ENCODE measurements at places on chromosomes 13 and 19.

DNA sequence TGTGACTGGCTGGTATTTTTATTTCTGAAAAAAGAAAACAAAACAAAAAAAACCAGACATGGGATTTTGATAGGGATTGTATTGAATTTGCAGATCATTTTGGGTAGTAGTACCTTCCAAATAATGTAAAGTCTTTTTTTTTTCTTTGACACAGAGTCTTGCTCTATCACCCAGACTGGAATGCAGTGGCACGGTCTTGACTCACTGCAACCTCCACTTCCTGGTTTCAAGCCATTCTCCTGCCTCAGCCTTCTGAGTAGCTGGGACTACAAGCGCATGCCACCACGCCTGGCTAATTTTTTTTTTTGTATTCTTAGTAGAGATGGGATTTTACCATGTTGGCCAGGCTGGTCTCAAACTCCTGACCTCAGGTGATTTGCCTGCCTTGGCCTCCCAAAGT, 4.2 kb downstream of the ZNF101 start:
- DNase-seq = no peak

DNA sequence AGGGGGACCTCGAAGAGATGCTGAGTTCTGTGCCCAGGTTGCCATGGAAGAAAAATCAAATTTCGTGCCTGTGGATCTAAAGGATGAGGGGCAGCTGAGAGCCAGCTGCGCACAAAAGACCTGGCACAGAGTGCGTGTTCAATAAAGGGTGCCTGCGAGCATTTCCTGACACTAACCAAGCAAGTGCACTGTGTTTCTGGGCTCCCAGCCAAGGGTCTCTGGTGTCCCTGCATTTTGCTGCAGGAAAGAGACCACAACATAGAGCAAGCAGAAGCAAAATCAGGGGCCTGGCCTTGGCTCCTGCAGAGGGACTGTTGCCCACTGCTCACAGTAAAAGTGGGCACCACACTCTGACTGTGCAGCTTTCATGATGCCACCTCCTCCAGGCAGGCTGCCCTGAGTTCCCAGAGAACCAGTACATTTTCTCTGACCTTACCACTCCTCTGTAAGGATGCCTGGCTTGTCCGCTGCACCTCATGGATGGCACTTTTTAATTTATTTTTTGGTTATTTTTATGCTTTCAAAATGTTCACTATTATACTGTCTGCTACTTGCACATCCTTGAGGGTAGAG, 70.8 kb upstream of the GPR12 start:
- no peak for DNase-seq

- DNase-seq = no peak
Measured at GRCh38 chr19:38538386-38538785, 79.4 kb downstream of the MAP4K1 start.

- no peak for DNase-seq
Measured at GRCh38 chr19:29560313-29561075, 34.7 kb downstream of the VSTM2B start.

DNA sequence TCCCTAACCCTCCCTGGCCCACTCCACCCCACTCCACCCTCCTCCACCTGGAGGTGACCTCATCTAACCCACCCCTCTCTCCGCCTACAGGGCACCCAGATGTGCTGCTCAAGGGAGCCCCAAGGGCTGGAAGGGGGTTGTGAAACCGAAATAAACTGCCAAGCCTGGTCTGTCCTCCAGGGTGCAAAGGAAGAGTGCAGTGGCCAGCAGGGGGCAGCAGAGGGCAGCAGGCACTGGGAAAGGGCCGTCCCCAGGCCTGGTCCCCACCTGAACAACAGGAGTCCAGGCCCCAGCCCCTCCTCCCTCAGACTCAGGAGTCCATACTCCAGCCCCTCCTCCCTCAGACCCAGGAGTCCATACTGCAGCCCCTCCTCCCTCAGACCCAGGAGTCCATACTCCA, 8.4 kb upstream of the BCAM start:
- peak; percentile 91 for DNase-seq

GRCh38 chr19:50430888-50431342, 1.8 kb upstream of the MYBPC2 start:
- no peak for DNase-seq

DNA sequence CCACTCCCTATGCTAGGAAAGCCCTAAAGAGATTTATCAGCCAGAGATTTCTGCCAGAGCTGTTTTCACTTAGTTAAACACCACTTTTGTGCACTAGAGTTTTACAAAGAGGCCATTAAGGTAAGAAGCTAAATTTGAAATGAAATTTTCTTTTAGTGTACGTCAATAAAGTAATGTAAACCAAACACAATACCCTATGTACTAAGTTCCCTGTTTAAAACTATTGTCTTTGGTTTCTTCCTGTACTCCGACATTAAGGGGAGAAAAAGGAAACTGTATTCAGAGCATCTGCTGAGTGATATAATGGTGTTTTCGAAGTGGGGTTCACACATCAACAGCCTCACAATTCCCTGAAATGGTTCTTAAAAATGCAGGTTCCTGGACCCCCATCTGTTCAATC, 40.7 kb upstream of the STARD13 start:
- no peak for DNase-seq

- DNase-seq = no peak
Measured at GRCh38 chr19:10817291-10818038, 18.5 kb downstream of the TMED1 start.

DNA sequence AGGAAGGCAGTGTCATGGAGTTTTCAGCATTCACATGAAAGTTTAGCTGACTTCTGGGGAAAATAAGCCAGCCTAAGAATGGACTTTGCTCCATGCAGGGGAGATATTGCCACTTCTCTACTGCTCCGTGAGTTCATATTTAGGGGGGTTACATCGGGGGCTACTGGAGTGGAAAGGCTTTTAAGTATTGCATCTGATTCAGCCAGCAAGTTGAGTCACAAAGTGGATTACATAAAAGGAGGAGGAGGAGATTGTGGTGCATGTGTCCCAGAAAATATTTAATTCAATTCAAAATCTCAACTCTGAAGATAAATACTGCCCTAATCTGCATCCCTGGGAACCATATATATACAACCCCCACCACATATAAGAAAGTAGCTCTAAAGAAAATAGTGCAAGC, 617.2 kb downstream of the DCT start:
- no peak for DNase-seq

DNA sequence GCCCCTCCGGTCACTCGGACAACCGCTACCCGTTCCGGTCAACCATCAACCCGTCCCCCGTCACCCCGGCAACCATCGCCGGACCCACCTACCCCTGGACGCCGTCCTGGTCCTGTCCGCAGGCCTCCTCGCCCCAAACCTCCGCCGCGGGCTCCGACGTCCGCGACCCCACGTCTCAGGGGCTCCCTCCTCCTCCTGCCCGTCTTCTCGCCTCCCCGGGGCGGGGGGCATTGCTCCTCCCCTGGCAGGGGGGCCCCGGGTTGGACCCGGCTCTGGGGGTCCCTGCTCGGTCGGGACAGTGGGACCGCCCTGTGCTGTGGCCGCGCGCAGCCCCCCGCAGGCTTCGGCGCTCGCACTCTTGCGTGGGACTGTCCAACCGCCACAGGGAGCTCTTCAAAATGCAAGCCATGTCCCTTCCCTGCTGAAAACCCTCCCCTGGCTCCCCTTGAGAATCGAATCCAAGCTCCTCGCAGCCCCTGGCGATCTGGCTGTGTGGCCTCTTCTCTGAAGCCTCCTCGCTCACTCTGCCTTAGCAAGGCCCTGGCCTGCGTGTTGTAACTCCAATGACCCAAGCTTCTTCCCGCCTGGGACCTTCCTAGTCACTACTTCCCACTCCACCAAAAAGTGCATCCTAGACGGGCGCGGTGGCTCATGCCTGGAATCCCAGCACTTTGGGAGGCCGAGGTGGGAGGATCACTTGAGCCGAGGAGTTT, 8.4 kb downstream of the EPHX3 start:
- no peak for DNase-seq

- DNase-seq = no peak
Measured at GRCh38 chr13:26678796-26679195, 81.8 kb downstream of the GPR12 start.

- DNase-seq = no peak
Measured at GRCh38 chr19:44649578-44650145, 6.0 kb downstream of the PVR start.

GRCh38 chr13:113455384-113455783, 2.1 kb upstream of the ADPRHL1 start:
- DNase-seq = no peak

- no peak for DNase-seq
Measured at GRCh38 chr13:51154029-51154555, 43.0 kb upstream of the C13orf42 start.

DNA sequence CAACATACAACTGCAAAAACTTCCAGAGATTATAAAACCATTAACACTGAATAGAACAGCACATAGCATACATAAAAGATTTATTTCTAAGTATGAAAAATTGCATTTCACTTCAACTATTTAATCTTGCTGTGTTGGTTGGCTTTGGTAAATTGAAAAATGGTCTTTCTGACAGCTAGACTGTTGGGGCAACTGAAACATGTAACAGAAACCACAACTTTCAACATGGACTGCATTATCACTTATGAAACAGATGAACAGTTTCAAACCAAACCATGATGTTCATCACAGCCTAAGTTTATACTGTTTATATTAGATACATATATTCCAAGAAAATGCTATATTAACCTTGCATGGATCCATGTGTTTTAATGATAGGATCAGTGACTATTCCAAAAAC, 324.1 kb upstream of the PCDH9 start:
- DNase-seq = no peak

DNA sequence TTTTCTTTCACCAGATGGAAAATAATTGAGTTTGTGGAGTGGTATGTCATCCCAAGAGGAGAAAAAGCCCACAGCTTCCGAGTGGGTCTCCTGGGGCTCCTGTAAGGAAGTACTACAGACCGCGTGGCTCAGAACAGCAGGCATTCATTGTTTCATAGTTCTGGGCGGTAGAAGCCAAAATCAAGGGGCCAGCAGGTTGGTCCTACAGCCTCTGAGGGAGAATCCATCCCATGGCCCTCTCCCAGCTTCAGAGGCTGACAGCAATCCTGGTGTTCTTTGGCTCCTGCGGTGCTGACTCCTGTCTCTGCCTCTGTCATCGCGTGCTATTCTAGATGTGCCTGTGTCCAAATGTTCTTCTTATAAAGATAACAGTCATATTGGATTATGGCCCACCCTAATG, 362.6 kb downstream of the FGF14 start:
- DNase-seq = no peak

DNA sequence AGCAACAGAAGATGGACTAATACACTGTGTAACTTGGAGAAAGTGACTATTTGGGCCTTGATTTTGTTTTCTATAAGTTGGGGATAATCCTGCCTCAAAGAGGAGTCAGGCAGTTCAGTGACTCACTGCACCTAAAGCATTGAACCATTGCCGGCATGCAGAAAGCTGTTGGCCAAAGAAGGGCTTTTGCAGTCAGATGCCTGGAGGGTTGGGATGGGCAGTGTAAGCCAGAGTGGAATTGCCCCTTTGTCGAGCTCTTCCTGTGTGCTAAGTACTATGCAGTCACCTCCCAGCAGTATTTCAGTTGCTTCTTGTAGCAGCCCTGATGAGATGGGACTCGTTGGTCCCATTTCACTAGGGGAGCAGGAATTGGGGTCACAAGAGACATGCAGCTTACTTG, 11.1 kb downstream of the ZNF473 start:
- DNase-seq = no peak

- DNase-seq = no peak
Measured at GRCh38 chr19:57317503-57317902, 2.8 kb upstream of the ZNF543 start.

DNA sequence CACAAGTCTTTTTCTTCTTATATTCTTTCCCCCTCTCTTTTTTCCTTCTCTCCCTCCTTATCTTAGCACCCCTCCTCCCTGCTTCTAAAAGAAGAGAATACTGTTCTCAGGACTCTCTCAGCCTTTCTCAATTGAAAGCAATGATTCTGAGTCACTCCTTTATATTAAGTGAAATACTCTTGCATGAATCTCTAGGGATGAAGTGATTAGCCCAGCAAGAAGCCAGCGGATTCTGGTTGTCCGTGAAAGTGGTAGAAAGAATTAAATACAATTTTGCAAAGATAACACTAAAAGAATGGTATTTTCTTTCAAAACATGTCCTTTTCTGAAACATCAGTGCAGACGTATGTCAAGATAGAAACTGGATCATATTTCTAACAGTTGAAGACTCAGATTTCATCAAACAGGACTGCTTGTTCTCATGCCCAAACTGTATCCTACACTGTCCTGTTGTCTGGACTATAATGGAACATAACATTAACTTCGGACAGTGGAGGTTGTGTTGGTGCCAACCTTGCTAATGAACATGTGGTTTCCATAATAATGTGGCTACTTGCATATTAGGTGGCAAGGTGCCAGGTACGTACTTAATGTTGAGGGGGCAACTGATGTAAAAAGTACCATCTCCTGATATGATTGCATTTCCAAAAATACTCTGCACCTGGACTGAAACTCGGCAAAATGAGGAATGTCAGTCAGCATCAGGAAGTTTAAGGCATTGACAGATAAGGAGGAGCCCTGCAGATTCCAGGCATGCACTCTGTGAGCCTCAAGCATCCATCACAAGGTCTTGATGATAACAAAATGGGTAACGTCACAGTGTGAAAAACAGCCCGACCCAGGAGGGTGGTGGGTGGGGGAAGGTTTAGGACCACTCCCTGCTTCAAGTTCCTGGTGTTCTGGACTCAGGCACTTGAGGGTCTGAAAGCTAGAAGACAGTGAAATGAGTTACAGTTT, 357.2 kb downstream of the DLEU7 start:
- DNase-seq = no peak

DNA sequence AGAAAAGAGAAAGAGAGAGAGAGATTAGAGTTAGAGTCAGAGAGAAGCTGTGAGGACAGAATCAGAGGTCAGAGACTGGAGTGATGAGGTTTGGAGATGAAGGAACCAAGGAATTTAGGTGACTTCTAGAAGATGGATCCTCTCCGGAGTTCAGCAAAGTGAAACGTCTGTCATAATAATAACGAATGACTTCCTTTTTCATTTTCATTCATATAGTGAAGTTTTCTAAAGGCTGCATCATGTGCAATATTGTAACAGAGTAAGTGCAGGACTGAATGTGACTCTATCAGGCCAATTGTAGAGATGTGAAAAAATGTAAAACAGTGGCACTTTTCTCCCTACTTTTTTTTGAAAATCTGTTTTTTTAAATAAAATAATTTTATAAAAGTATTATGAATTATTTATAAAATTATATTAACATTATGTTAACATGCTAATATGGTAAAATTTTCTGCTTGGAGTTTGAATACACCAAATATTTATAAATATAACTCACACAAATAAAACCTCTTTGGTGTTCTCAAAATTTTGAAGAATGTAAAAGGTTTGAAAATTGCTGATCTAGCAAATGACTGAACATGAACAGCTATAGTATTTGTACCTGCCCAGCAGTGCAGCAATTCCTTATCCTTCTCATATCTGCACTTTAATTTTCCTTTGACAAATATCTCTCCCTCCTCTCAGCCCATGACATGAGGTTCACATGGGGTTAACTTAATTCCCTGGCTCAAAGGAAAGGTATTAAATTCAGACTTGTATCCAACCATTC, 4.2 kb upstream of the TNFSF11 start:
- no peak for DNase-seq

DNA sequence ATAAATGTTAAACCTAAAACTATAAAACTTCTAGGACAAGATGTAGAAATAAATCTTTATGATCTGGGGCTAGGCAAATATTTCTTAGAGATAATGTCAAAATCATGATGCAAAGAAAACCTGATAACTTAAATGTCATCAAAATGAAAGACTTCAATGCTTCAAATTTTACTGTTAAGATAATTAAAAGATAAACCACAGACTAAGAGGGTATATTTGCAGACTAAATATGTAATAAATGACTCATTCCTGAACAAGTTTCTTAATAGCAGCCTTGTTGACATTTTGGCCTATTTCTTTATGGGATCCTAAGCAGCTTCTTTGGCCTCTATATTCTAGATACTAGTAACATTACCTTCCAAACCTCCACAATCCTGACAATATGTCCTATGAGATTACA, 2878.3 kb upstream of the PCDH20 start:
- DNase-seq = no peak
